ENCODE measurements at places on chromosomes 6 and 20. TPM values are rescaled to one million over a fixed set of nuclear protein-coding genes. Genes with fewer than 3 reads are reported as not detected.

The IRAK1BP1 gene
- 3.3 TPM for total RNA-seq

The HDGFL1 gene
- total RNA-seq = not detected

The RCAN2 gene
- 7.4 TPM for total RNA-seq

The PRRC2A gene
- 260 TPM for total RNA-seq

The TTI1 gene
- 26.6 TPM for total RNA-seq
